AG20443 (cell line): ENCODE measurements at places on chromosomes 12 and 14.

DNA sequence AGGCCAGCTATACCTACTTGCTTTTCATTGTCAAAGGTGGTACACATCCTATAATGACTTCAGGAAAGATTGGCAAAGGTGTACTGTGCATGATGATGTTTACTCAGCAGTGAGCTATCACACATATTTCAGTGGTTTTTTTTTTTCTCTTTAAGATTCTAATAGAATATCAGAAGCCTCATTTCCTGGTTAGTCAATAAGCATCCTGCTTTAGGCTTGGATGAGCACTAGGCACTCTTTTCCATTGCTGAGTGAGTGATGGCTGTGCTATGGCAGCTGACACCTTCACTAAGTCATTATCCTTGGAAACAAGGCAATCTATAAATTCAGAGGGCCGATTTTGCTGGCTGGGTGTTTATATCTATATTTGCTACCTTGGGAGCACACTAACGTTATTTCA lies 161.1 kb upstream of the RASSF8 start:
- no peak for DNase-seq

- no peak for DNase-seq
Observed at GRCh38 chr12:22916815-22917214, 291.8 kb downstream of the ETNK1 start.

DNA sequence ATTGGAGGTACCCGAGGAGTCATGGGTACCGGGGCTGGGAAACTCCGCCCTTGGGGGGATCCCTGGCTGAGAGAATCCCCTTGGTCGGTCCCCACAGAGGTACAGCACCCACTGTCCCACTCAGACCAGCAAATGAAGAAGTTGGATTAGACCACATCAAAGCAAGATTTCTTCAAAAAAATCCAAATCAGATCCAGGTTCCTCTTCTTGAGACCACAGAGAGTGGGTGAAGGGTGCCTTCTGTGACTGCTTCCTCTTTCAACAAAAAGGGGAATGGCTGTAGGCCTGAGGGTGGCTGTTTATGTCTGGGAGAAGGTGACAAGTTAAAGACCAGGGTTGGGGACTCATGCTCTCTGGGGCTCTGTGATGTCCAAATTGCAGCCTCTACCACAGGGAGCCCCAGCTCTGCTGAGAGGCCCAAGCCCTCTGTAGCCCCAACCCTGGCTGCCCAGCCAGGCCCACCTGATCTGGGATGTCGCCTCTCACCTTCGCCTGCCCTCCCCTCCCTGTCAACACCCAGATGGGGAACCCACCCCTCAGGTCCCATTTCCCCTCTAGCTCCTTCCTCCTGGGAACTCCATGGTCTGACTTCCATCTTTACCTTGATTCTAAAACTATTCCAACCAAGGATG lies 50.9 kb downstream of the ZFP36L1 start:
- no peak for DNase-seq

DNA sequence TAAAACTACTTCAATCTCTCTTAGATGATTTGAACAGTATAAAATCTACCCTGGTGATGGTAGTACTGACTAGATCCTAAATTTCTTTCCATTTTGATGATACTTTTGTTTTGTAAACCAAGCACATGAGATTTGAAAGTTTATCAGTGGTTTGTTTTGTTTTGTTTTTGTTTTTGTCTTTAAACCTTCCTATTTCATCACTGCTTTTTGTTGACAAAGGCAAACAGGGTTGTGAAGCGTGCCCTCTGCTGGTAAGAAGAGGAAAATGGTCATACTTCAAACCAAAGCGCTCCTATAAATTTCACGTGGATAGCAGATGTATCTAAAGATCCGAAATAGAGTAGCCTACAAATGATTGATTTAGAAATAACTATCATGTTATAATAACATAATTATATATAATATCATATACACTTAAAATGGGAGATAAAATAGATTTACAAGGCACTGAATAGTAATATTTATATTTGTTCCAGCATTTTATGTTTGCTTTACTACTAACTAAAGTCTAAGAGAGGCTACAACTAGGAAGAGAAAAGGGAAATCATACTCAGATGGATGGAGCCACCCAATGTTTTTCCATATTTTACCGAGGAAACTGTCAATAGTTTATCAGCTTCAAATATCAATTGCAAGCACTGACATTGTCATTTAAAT lies 254.0 kb upstream of the USP15 start:
- peak; percentile 57 for DNase-seq

- no peak for DNase-seq
Observed at GRCh38 chr14:79074510-79074909, 904.3 kb downstream of the NRXN3 start.

DNA sequence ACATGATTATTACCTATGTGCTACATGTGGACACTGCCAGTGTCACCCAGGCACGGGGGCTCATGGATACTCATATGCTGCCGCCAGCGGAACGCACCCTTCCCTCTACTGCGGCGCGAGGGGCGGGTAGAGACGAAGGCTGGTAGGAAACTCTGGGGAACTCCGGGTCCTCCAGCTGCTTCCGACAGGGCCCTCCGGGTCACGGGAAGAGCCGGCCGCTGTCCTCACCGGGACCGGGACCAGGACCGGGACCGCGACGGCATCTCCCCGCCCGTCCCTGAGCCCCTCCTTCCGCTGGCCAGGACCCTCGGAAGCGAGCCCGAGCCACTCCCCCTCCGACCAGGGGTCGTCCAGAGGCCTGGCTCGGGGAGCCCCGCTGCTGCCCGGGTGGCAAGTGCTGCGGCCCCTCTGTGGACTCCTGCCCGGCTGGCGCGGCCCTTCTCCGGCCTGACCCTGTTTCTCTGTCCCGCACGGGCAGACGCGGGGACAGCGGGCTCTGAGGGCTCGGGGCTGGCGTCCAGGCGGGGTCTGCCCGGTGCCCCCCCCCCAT lies 209.6 kb downstream of the ADGRD1 start:
- no peak for DNase-seq

DNA sequence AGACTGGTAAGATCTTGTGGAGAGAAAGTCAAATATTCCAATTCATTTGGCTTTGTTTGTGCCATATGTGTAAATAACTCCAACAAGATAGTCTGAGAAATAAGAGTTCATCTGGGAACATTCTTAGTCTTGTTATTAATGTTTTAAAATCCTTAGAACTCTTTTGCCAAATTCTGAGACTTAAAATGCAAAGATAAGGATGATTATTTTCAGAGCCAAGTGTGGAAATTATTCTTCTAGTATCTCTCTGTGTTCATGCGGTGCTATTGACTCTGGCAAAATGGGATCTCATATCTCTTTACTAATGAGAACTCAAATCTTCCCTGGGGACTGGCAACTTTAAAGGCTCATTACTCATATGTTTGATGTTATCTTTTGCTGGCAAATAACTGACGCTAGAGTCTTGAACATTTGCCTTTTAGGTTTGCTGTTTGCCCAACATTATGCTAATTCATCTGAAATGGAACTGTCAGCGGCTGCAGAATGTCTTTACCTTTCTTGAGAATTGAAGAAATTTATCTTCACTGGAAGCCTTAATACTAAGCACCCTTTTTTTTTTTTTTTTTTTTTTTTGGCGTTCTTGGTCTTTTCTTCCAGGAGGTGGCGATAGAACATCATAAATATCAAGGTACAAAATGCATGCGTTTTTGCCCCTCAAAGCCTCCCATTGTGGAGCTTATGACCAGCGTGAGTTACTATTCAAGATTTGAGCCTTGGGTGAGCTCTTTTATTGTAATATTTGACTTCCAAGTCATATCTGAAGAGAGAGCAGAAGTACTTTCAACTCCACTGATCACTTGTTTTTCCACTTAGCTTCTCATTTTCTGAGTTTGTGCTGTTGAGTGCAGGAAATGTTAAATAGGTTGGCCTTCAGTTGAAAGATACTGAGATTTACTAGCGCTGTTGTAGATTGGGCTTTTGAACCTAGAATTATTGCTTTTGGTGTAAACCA lies 86.5 kb downstream of the CAND1 start:
- DNase-seq: peak; percentile 41

DNA sequence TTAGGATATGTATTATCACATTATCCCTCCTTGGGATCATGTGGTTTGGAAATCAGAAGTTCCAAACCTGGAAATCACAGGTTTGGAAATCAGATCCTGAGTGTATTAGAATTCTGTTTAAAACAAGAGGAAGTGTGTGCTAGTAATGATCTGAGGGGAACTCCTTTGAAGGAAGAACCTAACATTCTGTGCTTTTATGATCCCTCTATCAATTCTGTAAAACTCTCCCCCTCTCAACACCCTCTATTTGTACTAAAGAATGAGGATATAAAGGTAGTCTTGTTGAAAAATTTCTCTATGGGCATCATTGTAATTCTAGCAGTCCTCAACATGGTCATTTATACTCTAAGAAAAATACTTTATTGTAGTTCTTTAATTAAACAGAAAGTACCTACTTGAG lies 97.4 kb downstream of the SRGAP1 start:
- no peak for DNase-seq

- DNase-seq: no peak
Observed at GRCh38 chr12:56474389-56474788, 6.0 kb downstream of the SPRYD4 start.

GRCh38 chr12:117236456-117237001 lies 46.3 kb upstream of the FBXO21 start:
- DNase-seq: peak; percentile 69
